ENCODE measurements at places on chromosomes 3 and 15. TPM values are rescaled to one million over a fixed set of nuclear protein-coding genes. Genes with fewer than 3 reads are reported as not detected.

PLCH1 gene
- total RNA-seq, result not detected

WDR5B gene
- total RNA-seq, result 4.0 TPM

SSUH2 gene
- total RNA-seq, result not detected

KNSTRN gene
- total RNA-seq, result 9.6 TPM

UNC13C gene
- total RNA-seq, result not detected

RHOV gene
- total RNA-seq, result not detected

PAK6 gene
- total RNA-seq, result not detected

SNX22 gene
- total RNA-seq, result 0.06 TPM

TOPAZ1 gene
- total RNA-seq, result not detected

CGGBP1 gene
- 37.3 TPM for total RNA-seq

CISH gene
- 3.5 TPM for total RNA-seq

FGD5 gene
- total RNA-seq, result 5.6 TPM

GLDN gene
- 0.19 TPM for total RNA-seq

ZNF385D gene
- 2.0 TPM for total RNA-seq

LRRC15 gene
- total RNA-seq, result not detected

All from cardiac ventricle fibroblast (primary cell).